M059J (cell line): ENCODE measurements at places on chromosomes 1 and 21. TPM values are rescaled to one million over a fixed set of nuclear protein-coding genes. Genes with fewer than 3 reads are reported as not detected.

GRCh38 chr1:56516539-56517252, 62.7 kb downstream of the PLPP3 start:
- DNase-seq, result peak; percentile 55

DNA sequence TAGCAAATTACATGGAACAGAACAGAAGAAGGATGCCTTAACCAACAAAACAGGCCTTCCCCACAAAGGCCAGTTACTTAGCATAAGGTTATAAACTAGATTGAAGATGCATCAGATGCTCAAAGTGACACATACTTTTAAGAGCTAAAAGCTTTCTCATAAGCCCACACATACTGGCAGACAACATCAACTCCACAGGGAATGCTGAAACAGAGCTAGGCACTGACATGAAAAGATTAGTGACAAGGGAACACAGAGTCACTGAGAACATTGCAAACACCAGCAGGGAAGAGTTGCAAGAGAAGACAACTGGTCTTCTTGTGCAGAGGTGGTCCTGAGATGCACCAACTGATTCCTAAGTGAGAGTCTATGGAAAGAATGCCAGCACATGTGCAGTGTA, 6.9 kb downstream of the TTC13 start:
- no peak for DNase-seq

DNA sequence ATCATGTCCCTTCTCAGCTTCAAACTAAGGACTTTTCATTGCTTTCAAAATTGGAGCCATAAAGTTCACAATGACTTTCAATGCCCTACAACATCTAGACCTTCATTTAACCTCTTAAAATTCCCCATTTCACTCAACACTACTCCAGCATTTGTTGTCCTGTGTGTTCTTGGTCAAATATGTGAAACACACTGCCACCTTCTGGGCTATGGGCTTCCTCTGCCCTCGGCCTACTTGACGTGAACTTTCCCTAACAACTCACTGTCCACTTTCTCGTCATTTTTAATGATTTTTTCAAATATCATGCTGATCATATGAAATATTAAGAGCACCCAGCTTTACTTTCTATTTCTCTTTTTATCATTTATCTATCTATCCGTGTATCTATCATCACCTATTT, 2018.4 kb downstream of the NCAM2 start:
- DNase-seq, result no peak

- DNase-seq, result no peak
Observed at GRCh38 chr1:234578735-234579134, 31.2 kb downstream of the IRF2BP2 start.

DNA sequence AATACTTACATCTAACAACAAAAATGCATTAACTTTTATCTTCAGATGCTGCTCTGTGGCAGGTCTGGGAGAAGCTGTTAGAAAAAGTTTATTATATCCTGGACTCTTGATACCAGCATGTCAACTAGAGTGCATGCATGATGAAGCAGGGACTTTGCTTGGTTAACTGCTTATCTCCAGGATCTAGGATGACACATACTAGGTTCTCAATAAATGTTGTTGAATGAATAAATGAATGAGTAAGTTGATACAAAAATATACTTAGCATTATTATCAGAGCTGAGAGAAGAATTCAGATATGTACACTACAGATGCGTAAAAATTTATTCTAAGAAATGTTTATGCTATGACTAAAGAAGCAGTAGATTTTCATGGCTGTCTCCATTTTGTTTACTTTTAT, 304.3 kb downstream of the LTN1 start:
- peak; percentile 39 for DNase-seq

Gene AK5
- 3.7 and 5.6 TPM in 2 replicates for total RNA-seq

Gene SPRR5
- total RNA-seq, result not detected in 2 replicates

Gene C2CD4D
- total RNA-seq, result not detected in 2 replicates
